Fibroblast of the aortic adventitia (primary cell): ENCODE measurements at places on chromosomes 16 and 17. TPM values are rescaled to one million over a fixed set of nuclear protein-coding genes. Genes with fewer than 3 reads are reported as not detected.

ZP2 gene
- total RNA-seq, result not detected in 2 replicates

GRCh38 chr16:67383284-67383683 is 10.0 kb downstream of the TPPP3 start:
- no peak for DNase-seq

DNA sequence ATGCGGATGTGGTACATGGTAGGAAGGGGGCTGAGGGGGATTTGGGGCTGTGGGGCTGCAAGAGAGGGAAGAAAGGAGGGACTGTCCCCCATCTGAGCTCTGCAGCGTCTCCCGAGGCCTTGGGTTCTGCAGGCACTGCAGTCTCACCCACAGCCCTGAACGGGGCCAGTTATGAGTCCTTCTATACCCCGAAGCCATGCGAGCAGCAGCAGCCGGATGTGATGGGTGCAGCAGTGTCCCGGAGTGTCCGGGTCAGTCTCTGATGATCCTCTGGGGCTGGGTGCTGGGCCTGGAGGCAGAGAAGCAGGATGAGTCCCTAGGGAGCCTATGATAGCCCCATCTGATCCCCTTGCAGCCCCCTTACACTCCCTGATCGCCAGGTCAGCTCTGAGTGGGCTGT is 41.5 kb downstream of the CPNE2 start:
- DNase-seq, result no peak

DNA sequence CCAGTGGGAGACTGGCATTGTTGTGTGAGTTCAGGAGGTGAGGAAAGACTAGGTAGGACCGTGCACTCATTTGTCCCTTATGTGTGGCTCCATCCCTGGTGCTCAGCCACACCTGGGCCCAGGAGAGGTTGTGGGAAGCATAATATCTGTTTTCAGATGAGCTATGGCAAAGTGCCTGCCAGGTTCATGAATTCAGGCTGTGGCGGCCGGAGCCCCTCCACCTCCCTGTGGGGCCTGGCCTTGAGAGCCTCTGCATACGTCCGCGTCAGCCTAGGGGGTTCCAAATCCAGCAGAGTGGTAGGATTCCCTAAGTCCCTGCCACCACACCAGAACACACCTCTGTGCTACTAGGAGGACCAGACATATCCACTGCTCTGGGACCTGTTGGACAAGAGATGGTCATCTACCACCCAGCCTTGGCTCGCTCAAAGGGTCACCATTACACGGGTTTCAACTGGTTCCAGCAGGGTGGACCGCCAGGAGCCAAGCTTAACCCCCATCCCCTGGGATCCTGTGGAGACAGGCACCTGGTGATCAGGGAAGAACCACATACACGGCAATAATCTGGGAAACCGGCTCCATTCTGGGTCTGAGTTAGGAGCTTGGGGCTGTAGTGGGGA is 2.0 kb downstream of the B3GNT9 start:
- no peak for DNase-seq
